D721Med (cell line): ENCODE measurements at places on chromosomes 7 and 10.

GRCh38 chr7:117285826-117286225 lies 37.0 kb downstream of the WNT2 start:
- no peak for DNase-seq

DNA sequence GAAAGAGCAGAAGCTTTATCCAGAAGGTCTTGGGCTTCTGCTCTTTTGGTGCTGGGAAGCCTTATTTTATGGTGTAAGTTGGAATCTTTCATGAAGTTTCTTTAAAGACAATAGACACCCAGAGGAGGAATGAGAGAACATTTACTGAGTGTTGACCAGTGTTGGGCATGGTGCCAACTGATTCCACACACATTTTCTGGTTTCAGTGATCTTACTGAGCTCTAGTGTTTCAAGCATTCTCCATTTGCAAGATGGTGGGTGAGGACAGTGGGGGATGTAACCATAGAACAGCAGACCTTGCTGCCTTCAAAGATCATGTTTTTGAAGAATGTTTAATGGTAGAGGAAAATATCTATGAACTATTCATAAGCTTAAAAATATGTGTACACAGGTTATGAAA lies 114.6 kb downstream of the LRMDA start:
- no peak for DNase-seq

DNA sequence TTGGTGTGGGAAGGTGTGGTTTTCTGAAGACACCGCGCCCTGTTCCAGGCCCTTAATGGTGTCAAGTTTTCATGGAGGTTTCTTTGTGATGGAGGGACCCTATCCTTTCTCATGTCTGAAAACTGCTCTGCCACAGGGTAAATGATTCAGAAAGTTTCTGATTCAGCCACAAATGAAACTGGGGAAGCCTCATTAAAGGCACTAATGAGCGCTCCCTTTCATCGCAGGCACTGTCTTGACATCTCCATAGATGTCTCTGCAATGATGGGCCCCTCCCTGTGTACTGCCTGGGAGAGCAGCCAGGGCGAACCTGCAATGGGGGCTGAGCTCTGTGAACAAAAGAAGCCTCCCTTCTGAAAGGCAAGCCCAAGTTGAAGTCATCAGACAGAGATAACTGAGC lies 355.3 kb downstream of the PRPF18 start:
- no peak for DNase-seq

DNA sequence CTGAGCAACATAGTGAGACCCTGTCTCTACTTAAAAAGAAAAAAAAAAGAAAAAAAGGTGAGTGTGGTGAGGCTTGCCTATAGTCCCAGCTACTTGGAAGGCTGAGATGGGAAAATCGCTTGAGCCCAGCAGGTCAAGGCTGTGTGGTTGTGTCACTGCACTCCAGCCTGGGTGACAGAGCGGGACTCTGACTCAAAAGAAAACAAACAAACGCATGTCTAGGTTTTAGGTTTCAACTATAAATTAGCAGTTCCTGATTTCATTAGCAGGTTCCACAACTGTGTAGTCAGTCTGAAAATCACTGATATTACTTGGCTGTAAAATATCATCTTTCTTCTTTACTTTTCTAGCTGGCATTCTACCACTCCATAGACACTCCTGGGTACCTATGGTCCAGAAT lies 155.7 kb upstream of the HGF start:
- DNase-seq, result no peak

DNA sequence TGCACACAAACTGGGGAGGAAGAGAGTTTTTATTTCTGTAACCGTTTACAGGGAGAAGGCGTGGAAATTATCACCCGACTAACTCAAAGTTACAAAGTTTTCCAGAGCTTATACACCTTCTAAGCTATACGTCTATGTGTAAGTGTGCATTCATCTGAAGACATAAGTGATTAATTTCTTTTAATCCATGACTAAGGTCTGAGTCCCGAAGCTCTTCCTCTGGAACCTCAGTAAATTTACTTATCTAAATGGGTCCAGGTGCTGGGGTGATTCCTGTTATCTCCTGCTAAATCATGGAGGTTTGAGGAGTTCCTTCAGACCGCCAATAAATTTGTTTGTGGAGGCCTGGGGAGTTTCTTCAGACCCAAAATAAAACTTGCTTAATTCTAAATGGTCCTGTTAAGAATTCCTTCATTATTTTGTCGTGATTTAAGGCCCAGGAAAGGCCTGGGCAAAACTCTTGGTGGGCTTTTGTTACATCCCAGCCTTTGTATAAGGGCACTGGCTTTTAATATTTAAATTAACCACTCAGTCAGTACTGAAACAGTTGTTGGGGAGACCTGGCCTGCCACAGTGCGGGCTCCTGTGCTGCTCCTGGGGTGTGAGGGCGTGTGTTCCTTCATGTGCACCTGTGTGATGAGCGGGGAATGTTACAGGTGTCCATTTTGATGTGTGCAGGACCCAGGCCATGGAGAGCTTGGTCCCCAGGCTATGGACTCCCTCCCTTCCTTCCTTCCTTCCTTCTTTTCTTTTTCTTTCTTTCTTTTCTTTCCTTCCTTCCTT lies 5.8 kb upstream of the METTL27 start:
- DNase-seq, result no peak

- DNase-seq, result no peak
Observed at GRCh38 chr7:99898836-99899235, 20.5 kb downstream of the TRIM4 start.

- no peak for DNase-seq
Observed at GRCh38 chr7:134613623-134614347, 32.9 kb upstream of the BPGM start.

DNA sequence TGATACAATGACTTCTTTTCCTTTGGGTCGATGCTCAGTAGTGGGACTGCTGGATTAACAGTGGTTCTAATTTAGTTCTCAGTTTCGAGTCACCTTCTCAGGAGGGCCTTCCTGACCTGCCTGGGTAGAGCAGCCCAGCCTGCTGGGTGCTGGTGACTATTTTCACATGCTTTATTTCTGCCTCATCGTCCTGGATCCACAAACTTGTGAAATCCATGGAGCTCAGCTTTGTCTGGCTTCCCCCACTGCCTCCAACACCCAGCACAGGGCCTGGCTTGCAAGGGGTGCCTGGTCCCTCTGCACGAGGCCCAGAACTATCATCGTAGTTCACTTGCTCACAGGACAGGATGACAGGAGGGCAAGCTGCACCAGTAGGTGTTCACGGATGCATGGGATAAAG lies 46.9 kb downstream of the SPOCK2 start:
- DNase-seq, result no peak

DNA sequence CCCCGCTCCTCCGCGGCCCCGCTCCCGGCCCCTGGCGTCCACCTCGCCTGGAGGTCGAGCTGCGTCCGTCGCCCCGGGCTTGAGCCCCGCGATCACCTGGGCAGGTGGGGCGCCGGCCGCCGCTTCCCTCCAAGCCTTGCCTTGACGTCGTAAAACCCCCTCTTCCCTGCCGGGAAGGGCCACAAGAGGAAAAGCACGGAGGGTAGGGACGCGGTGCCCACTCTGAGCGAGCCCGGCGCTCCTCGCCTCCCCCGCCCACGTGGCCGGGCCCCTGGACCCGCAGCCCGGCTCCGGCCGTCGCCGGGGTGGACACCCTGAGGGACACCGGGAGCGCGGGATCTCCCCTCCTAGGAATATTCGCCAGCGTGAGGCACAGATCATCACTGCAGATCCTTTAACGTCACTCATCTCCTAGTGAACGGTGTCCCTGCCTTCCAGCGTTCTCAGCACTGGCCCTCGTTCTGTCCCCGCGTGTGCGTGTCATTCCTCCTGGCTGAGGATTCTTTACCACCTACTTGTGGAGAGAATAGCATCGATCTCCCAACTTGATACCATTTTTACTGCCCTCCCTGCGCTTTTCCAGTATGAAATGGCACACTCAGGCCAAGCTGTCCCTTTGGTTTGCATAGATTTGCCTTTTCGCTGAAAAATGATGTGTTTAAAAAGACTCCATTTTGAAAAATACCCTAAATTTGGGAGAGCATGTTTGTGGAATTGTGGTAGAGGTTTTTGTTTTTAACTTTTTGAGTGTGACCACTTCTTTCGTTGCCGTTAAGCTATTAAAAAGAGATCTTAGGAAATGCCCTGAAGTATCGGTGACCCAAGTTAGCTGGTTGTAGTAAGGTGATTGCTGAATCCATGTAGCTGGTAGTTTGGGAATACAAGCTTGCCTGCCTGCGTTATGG lies 649 bp downstream of the ACTR3B start:
- no peak for DNase-seq

GRCh38 chr10:124027031-124027611 lies 66.3 kb downstream of the CHST15 start:
- no peak for DNase-seq

DNA sequence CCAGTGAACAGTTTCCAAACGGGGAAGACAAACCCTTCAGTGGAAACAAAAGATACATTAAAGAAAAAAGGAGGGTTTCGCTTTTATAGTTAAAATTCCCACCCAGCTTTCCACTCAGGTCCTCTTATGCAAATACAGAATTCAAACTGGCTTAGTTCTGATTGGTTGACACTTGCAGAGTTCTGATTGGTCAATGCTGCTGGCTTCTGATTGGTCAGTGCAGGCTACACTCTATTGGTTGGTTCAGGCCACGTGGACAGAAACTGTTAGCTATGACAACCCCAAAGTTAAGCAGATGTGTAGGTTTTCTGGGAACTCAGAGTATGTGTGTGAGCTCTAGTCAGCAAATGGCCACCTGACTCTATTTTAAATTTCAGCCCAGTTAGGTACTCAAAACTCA lies 80.0 kb downstream of the FBXL13 start:
- DNase-seq, result no peak

DNA sequence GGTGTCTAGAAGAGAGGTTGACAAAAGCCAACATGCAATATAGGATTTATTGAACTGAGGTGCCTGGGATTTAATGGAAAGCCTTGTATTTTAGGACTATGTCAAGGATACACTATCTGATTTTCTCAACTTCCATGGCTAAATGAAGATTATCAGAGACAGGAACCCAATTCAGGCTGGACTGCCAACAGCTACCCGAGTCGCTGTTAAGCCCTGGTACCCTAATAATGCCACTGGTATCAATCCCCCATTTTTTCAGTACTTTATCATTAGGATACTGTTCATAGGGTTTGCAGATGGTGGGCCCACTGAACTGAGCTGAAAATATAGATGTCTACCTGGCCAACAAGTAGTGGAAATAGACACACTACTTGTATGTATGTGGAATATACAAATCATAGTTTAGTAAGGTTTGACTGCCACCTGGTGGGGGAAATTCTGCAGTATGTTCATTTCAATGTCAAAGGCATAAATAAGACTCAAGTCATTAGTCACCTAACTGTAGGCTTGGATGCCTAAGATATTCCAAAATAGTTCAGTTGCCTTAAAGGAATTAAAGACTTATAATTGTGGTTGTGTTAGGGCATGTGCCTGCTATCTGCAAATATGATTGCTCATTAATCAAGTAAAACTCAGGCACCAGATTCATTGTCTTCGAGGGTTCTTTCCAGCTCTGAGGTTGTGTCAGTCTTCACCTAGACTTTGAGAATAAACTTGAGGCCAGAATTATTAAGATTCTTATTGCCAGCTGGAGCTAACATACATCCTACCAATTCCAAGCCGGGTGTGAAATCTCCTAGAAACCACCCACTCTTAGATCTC lies 34.1 kb upstream of the NOBOX start:
- no peak for DNase-seq

DNA sequence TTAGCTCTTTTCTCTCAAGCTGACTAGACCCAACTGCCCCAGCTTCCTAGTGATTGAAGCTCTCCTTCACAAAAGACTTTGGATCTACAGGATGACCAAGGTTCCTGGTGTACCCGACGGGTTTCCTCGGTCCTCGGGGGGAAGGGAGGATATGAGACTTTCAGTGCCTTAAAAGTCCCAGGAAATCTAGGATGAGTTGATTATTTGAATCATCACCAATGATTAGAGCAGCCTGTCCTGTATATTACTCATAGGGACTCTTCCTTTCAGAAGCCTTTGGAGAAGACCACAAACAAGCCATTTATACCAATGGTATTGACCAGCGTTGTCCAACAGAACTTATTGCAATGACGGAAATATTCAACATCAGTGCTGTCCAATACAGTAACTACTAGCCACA lies 6.1 kb upstream of the ACTA2 start:
- no peak for DNase-seq

GRCh38 chr7:112427984-112428383 lies 22.3 kb upstream of the IFRD1 start:
- DNase-seq, result no peak

DNA sequence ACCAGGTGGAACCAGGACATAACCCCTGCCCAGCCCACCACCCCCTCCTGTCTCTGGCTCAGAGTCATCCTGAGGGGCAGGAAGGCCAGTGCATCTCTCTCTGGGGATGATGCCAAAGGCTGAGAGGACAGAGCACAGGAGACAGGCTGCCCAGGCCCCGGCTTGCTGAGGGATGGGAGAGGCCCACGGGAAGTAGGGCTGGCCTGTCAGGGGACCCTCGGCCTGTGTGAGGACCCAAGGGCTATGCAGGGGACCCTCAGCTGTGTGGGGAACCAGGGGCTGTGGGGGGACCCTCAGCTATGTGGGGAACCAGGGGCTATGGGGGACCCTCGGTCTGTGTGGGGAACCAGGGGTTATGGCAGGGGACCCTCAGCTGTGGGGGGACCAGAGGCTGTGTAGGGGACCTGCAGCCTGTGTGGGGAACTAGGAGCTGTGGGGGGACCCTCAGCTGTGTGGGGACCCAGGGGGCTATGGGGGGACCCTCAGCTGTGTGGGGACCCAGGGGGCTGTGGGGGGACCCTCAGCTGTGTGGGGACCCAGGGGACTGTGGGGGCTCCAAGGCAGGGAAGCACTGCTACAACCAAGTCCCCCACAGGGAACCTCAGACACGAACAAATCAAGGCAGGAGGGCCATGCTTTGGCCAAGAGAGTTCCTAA lies 27.7 kb downstream of the EBF3 start:
- DNase-seq, result no peak

DNA sequence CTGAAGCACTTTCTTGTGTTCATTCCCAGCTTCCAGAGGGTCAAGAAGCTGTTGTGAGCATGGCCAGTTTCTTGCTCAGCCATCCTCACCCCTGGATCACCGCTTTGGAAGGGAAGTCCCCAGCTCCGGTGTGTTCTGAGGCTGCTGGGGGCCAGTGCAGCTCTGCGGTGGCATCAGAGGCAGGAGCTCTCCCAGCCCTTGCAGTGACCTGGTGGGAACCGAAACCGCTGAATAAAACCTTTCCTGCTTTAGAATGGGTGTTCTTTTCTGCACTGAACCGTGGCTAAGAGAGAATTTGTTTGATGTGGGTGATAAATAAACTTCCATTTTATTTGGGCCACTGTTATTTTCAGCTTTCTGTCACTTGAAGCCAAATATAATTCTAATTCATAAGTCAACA lies 450.9 kb upstream of the VSTM2A start:
- DNase-seq, result no peak

GRCh38 chr7:102451371-102452054 lies 13.2 kb downstream of the ALKBH4 start:
- no peak for DNase-seq

GRCh38 chr7:98978672-98979071 lies 100.3 kb downstream of the TRRAP start:
- no peak for DNase-seq
